NCI-H2107 (cell line): ENCODE measurements at places on chromosomes 4 and X.

DNA sequence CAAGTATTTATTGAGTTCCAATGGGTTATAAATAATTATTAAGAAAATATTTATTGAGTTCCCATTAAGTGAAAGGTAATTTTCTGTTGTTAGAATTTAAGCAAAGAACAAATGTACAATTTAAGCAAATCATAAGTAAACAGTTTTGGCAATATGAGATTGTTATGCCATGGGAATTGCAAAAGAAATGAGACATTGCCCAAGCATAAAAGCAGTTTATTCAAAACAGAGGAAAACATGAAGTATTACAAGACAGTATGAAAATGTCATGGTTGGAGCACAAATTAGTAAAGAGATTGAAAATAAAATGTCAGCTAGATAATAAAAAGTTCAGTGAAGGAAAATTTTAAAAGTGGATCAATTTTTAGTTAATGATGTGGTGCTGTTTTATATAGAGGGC lies 706.1 kb upstream of the EPHA5 start:
- DNase-seq: no peak

DNA sequence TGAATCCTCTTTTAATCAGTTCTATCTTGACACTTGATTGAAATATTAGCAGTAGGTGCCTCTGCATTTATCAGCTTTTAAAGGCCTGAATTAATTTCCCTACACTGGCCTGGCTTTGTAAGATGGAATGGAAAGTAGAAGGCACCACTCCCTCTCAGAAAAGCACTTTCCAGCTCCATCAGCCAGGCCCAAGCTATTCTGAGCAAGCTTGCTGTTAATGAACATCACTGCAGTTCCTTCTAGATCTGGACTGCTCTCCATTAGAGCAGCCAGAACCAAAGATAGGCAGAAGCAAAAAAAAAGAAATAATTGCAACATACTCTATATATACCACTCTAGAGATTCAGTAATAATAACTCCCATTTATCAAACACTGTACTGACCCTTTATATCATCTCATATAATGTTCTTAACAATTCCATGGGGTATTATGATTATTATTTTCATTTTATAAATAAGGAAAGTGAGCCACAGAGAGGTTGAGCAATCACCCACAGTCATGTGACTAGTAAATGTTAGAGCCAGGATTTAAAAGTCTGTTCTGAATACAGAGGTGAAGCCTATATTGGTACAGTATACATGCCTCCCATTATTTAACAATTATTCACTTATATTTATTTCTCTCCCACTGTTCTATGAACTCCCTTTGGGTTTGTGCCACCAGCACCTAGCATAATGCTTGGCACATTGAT lies 39.4 kb upstream of the GPC3 start:
- DNase-seq: no peak

- no peak for DNase-seq
Measured at GRCh38 chrX:45261471-45261870, 60.8 kb upstream of the DIPK2B start.

GRCh38 chr4:156756118-156756517 lies 215.5 kb downstream of the PDGFC start:
- DNase-seq: no peak

DNA sequence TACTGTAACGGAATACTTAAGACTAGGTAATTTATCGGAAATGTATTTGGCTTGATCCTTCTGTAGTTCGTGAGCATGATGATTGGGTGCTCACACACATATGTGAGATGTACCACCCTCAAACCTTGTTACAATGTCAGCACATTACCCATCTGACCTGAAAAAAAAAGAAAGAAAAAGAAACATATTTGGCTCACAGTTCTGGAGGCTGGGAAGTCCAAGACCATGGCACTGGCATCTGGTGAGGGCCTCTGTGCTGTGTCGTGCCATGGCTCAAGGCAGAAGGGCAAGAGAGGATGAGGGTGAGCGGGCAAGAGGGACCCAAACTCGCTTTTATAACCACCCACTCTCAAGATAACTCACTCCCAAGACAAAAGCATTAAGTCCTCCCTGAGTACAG lies 7.0 kb upstream of the CLDN24 start:
- DNase-seq: no peak

GRCh38 chrX:9678215-9678965 lies 87.3 kb downstream of the GPR143 start:
- no peak for DNase-seq

- no peak for DNase-seq
Measured at GRCh38 chrX:31139961-31140360, 68.1 kb upstream of the FTHL17 start.

DNA sequence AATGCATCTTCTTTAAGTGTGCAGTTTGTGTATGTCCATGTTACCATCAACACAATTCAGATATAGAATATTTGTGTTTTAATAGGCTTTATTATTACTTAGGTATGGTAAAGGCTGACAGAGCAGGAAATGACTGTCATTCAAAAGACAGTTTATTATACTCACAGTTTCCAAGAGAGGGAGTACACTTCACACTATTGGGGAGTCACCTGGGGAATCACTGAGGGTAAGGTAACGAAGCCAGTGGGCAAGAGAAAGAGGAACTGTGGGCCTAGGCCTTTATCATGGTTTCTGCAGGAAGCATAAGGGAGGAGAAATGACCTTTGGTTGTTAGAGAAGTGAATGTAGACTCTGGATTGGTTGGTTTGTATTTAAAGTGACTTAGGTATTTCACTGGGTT lies 235.1 kb upstream of the HCCS start:
- no peak for DNase-seq

DNA sequence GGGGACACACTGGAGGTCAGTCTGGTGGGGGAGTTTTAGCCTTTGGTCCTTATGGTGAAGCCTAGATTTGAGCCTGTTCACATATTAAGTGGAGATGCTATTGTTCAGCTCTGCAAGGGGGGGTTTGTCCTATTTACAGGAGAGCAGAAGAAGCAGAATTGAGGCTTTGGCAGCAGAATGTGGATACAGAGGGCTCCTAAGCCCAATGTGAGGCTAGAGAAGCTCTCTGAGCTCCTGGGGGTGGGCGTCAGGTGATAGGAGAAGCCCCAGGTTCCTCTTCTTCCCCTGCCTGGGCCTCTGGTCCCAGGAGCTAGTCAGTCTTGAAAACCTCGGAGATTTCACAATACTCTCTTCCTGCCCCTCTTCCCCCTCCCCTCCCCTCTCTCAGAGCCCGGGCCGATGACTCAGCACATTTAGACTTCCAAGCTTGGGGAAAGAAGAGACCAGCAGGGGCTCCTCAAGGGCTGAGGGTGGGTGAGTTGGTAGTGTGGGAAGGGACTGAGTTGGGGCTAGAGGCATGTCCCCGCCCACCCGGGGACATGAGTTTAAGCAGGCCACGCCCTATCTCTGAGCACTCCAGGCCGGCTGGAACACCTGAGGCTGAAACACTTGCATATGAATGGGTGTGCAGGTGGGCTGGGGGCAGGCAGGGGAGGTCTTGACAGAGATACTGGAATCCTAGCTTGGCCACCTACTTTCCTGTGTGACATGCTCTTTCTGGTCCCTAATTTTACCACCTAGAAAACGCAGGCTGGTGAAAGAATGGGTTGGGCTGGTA lies 3.4 kb downstream of the TFE3 start:
- peak; percentile 66 for DNase-seq

DNA sequence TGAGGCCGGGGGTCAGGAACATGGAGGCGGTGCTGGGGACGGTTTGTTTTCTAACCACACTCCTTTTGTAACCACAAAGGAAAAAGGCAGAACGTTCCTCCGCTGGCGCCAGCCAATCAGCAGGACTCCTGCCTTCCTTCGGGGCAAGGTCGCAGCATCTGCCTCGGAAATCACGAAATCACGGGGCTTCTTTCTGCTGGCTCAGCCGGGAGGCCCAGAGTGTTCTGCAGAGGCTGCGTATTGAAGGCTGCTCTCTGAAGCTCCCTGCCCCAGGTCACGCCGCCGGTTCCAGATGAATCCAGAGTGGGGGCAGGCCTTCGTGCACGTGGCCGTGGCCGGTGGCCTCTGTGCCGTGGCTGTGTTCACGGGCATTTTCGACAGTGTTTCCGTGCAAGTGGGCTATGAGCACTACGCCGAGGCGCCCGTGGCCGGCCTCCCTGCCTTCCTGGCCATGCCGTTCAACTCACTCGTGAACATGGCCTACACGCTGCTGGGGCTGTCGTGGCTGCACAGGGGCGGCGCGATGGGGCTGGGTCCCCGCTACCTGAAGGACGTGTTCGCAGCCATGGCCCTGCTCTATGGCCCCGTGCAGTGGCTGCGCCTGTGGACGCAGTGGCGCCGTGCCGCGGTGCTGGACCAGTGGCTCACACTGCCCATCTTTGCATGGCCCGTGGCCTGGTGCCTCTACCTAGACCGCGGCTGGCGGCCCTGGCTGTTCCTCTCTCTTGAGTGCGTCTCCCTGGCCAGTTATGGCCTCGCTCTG lies 9.4 kb downstream of the TMEM187 start:
- no peak for DNase-seq

DNA sequence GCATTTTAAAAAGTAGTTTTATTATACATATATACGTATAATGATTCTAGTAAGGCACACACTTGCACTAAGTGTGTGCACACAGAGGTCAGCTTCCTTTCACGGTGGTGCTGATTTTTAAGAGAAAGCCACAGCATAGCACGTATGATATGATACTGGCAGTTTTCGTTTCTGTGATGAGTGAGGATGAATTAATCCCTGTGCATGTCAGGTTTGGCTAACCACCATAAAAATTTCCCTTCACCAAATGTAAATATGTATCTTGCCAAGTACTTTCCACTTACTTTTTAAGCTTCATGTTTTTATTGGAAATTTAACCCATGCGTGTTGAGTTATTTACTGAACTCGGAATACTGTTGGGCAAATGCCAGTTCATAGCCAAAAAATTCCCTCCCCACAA lies 84.6 kb downstream of the SYNPO2 start:
- no peak for DNase-seq

DNA sequence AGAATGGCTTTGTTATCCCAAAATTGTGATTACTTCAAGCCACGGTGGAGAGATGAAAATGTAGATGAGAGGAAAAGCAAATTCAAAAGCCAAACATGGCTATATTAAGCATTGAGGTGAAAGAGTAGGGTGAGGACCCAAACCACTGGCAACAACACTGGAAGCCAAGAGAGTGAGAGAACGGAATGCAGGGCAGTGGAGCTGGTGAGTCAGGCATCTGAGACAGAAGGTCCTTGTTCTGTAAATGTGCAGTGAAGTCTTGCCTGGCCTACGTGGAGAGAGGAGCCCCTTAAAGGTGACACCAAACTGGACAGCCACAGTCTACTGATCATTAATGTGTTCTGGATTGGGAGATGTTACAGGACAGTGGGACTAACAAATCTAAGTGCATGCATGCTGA lies 22.8 kb upstream of the SEC24B start:
- no peak for DNase-seq
